A375 (cell line): ENCODE measurements at places on chromosomes 3 and 15. TPM values are rescaled to one million over a fixed set of nuclear protein-coding genes. Genes with fewer than 3 reads are reported as not detected.

The LIPH gene
- total RNA-seq = 0.04 TPM in 1 of 2 replicates, not detected in the other

The PLOD2 gene
- total RNA-seq = 31.4 and 38.4 TPM in 2 replicates

The ADPRH gene
- 2.0 and 2.3 TPM in 2 replicates for total RNA-seq

The TIGIT gene
- not detected in 2 replicates for total RNA-seq

The PLA2G4F gene
- total RNA-seq = not detected in 2 replicates

The MYO5C gene
- total RNA-seq = 1.5 and 1.8 TPM in 2 replicates

The THRB gene
- total RNA-seq = 9.2 and 12.8 TPM in 2 replicates

The NCK1 gene
- total RNA-seq = 20.3 and 20.7 TPM in 2 replicates

The ZPLD1 gene
- total RNA-seq = 0.21 TPM in 1 of 2 replicates, not detected in the other

The COLQ gene
- total RNA-seq = 1.2 and 2.5 TPM in 2 replicates

The SLC22A13 gene
- 0.26 and 0.29 TPM in 2 replicates for total RNA-seq

The SCG3 gene
- total RNA-seq = not detected in 2 replicates

The PPARG gene
- 56.1 and 63.7 TPM in 2 replicates for total RNA-seq

The DLEC1 gene
- total RNA-seq = 0.11 TPM in 1 of 2 replicates, not detected in the other

The MRPS25 gene
- 34.6 and 37.0 TPM in 2 replicates for total RNA-seq

The NR1I2 gene
- not detected in 2 replicates for total RNA-seq

The INSYN1 gene
- 2.1 and 2.6 TPM in 2 replicates for total RNA-seq

The CCR9 gene
- total RNA-seq = not detected in 2 replicates

The TRIM71 gene
- total RNA-seq = not detected in 2 replicates
